ENCODE measurements at places on chromosomes 12 and 14.

GRCh38 chr14:73236157-73236556, 1.1 kb upstream of the PAPLN start:
- peaks cover 16% of the 10 kb centered on the region for H3K4me1 ChIP-seq
- H3K4me3 ChIP-seq: peak overlapping the region; percentile 93
- H3K27ac ChIP-seq: no peak overlapping the region
- H3K27me3 ChIP-seq: peaks cover 76% of the 10 kb centered on the region
- DNase-seq: no peak

DNA sequence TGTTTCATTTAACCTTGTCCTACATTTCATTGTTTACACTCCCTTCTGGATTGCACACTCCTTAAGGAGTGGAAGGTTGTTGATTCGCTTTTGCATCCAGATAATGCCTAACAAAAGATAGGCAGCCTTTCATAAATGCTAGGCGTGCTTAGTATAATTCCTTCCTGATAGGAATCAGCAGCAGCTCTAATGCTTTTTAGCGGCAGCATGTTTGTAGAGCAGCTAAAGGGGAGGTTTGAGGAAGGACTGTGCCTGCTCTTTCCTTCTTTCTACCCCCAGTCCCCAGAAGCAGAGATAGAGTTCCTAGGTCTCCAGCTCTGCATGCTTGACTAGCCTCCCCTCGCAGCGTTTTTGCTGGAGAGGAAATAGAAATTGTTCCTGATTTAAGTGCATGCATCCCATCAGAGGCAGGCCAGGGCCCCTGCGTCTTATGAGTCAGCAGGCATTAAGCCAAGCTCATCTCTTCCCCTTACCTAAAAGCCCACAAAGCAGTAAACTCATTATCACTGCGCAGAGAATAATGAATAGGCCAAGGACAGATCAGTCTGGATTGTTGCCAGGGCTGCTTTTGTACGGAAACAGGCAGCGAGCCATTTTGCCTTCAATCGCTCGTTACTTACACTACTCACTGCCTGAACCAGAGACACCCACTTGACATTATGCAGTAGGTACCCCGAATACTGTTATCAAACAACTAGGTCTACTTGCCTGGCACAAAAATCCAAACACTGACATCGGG, 14.0 kb upstream of the TBPL2 start:
- H3K27me3 ChIP-seq: peaks cover 22% of the 10 kb centered on the region
- H3K27ac ChIP-seq: peak overlapping the region; percentile 41
- no peak for DNase-seq
- H3K36me3 ChIP-seq: peaks cover 6% of the 10 kb centered on the region

- H3K4me3 ChIP-seq: no peak overlapping the region
- H3K27ac ChIP-seq: no peak overlapping the region
- DNase-seq: no peak
- H3K36me3 ChIP-seq: no peaks in the 10 kb centered on the region
- H3K27me3 ChIP-seq: no peaks in the 10 kb centered on the region
These were observed 188.5 kb upstream of the SYT10 start for GRCh38 chr12:33628087-33628486.

DNA sequence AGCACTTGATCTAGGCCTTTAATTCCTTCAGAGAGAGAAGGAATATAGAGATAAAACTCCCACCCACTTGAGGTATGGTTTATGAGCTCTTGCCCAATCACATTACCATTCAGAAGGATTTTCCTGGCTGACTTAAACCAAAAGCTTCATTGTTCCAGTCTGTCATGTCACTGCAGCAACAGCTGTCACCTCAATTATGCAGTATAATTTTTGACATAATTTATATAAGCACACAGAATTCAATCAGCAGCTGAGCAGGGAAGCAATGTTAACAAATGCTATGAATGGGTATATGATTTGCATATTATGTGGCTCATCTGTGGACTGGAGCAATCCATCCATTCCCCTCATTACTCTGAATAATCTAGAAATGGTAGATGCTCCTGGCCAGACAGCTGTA, 40.3 kb downstream of the CBX5 start:
- peaks cover 6% of the 10 kb centered on the region for H3K36me3 ChIP-seq
- no peaks in the 10 kb centered on the region for H3K27me3 ChIP-seq
- no peak overlapping the region for H3K4me3 ChIP-seq
- DNase-seq: no peak
- no peak overlapping the region for H3K27ac ChIP-seq
- H3K4me1 ChIP-seq: peaks cover 5% of the 10 kb centered on the region

GRCh38 chr12:52575256-52575655, 1.6 kb upstream of the KRT74 start:
- H3K27ac ChIP-seq: no peak overlapping the region
- H3K4me3 ChIP-seq: no peak overlapping the region
- H3K27me3 ChIP-seq: peaks cover 51% of the 10 kb centered on the region
- DNase-seq: no peak

DNA sequence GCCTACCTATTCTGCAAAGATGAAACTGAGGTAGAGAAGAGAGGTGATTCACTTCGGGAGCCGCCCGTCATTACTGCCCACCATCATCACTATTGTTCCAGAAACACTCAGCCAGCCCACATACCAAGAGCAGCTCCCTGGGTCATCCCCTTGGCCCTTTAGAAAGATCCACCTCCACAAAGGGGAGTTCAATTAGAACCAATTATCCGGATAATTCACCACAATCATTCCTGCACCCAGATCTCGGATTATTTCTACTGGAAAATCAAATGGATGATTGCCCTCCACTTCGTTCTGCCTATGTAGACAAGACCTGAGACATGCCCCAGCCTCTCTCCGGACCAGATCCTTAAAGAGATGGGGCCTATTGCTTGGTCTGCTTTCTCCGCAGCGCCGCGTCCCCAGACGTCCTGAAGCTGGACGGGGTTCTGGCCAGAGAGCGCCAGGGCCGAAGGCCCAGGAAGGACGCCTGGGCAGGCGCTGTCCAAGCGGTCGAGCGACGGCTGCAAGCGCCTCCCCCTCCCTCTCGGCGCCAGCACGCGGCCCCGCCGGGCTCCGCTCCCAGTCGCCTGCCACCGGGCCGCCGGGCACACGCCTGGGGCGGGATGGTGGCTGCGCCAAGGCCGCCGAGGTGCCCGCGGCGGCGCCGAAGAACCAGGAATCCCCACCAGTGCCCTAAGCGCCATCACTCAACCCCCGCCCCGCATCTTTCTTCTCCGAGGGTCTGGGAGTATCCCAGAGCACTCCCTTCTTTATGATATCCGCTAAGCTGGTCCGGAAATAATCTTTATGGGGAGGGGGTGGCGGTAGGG, 1.3 kb upstream of the ASCL1 start:
- no peak overlapping the region for H3K27ac ChIP-seq
- no peak for DNase-seq
- H3K27me3 ChIP-seq: peaks cover 73% of the 10 kb centered on the region
- peaks cover 4% of the 10 kb centered on the region for H3K4me1 ChIP-seq
- no peak overlapping the region for H3K4me3 ChIP-seq

- no peak overlapping the region for H3K27ac ChIP-seq
- peaks cover 2% of the 10 kb centered on the region for H3K36me3 ChIP-seq
- no peaks in the 10 kb centered on the region for H3K27me3 ChIP-seq
- DNase-seq: no peak
These were observed 191.6 kb upstream of the NUDT4 start for GRCh38 chr12:93186131-93186530.

- H3K4me1 ChIP-seq: no peaks in the 10 kb centered on the region
- no peaks in the 10 kb centered on the region for H3K27me3 ChIP-seq
- no peak overlapping the region for H3K4me3 ChIP-seq
These were observed 214.7 kb downstream of the PDZRN4 start for GRCh38 chr12:41402801-41403200.

- no peak for DNase-seq
- no peaks in the 10 kb centered on the region for H3K36me3 ChIP-seq
- H3K4me3 ChIP-seq: no peak overlapping the region
- H3K4me1 ChIP-seq: peaks cover 26% of the 10 kb centered on the region
- H3K27ac ChIP-seq: peak overlapping the region; percentile 12
- H3K27me3 ChIP-seq: no peaks in the 10 kb centered on the region
These were observed 284.2 kb upstream of the ATP2B1 start for GRCh38 chr12:89992668-89993451.

DNA sequence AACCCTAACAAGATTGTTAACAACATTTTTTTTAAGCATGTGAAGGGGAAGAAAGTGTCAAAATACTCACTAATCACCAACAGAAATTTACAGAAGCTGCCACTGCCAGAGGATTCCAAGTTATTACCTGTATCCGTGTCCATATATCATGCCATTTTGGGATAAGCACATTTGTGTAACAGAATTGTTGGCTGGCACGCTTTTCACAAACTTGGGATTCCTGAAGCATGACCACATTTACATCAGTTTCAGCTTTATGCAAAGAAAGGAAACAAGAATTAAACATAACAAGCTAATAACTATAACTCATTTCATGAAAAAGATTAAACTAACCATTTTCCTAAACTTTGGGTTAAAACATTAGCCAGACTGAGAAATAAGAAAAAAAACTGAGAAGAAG, 5.9 kb downstream of the NEMP1 start:
- H3K36me3 ChIP-seq: peaks cover 3% of the 10 kb centered on the region
- no peak overlapping the region for H3K27ac ChIP-seq
- peaks cover 13% of the 10 kb centered on the region for H3K4me1 ChIP-seq
- H3K4me3 ChIP-seq: no peak overlapping the region

DNA sequence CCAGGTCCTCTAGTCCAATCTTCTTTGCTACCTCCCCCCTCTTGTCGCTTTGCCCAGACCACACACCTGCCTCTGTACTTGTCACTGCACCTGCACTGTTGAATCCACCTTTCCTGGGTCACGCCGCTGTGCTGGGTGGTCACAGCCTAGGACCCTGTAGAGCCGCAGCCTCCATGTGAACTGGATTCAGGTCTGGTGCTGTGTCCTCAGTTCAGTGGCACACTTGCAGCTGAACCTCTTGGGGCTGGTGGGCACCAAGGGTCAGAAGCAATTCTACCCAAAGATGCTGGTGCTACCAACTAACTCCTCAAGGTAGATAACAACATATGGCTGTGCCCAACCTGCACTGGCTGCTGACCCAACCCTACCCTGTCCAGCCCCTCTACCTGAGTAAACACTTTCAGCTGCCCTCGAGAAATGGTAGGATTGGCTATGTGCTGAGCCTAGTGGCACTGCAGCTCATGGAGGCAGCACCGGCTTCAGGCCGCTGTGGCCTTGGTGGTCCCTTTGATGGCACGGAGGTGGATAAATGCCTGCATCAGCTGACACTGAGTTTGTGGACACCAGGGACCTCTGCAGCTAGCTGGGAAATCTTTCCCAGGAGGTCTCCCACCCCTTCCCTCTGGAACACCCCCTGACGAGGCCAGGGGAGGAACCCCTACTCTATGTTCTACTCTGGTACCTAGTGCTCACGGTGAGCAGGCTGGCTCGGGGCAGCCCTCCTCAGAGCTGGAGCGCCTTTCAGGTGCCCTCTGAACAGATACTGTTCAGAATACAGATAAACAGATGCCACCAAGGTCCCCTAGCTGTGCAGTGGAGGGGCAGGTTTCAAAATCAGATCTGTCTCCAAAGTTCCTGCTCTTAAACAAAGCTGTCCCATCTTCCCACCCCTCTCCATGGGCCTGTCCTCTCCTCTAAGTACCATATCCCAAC, 14.3 kb downstream of the AGAP2 start:
- peaks cover 16% of the 10 kb centered on the region for H3K36me3 ChIP-seq
- no peak for DNase-seq
- H3K4me1 ChIP-seq: peaks cover 37% of the 10 kb centered on the region
- no peak overlapping the region for H3K4me3 ChIP-seq
- H3K27ac ChIP-seq: peak overlapping the region; percentile 80

DNA sequence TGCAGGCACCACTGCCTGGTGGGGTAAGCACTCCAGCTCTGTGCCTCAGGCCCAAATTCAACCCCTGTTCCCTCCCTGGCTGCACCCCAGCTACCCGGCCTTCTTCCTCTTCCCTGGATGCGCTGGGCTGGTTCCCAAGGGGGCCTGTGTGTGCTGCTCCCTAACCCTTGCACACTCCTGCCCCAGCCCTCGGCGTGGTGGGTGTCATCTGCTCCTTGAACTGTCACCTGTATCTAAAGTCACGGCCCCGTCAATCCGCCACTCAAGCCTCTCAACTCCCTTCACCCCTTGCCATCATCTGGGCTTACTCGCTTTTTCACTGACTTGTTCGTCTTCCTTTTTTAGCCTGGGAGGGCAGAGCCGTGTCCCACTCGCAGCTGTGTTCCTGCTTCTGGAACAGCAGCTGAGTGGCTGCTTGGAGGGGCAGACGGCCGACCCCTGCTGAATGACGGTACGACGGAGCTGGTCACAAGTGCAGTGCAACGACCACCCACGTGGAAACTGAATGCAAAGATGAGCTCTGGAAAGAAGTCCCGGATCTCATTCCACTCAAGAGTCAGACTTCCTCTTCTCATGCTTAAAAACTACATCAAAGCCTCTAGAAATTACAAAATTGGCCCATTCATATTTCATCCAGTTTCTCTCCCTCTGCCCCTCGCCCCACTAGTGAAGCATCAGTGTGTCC, 138.9 kb downstream of the PIWIL1 start:
- no peak overlapping the region for H3K27ac ChIP-seq
- DNase-seq: no peak

Measured in T-helper 17 cell (primary cell).